Temporal lobe (tissue), 4 donors: ENCODE measurements at places on chromosomes 6 and 20. TPM values are rescaled to one million over a fixed set of nuclear protein-coding genes. Genes with fewer than 3 reads are reported as not detected.

Gene TUBB1
- 0.49 TPM for total RNA-seq

Gene RIN2
- 9.3 TPM for total RNA-seq

Gene KHDRBS2
- 55.8 TPM for total RNA-seq

Gene PCSK2
- 11.6 TPM for total RNA-seq

Gene OR2J3
- not detected for total RNA-seq

Gene PRRT1
- total RNA-seq, result 0.74 TPM

Gene CLPSL1
- not detected for total RNA-seq

Gene ATRN
- total RNA-seq, result 58.3 TPM

Gene NOTCH4
- total RNA-seq, result 4.4 TPM

Gene FAM83C
- total RNA-seq, result not detected

Gene FAM135A
- 89.0 TPM for total RNA-seq

Gene IL17F
- total RNA-seq, result 0.25 TPM

Gene CD109
- 3.0 TPM for total RNA-seq

Gene AVP
- not detected for total RNA-seq

Gene LKAAEAR1
- total RNA-seq, result 0.74 TPM

Gene TSPYL1
- 96.6 TPM for total RNA-seq

Gene BMP7
- 9.6 TPM for total RNA-seq

Gene FUT9
- 107 TPM for total RNA-seq

Gene PKIB
- total RNA-seq, result 2.0 TPM

Gene HLA-DQB2
- total RNA-seq, result not detected

Gene ENTPD6
- 36.6 TPM for total RNA-seq

Gene RSPO3
- 34.4 TPM for total RNA-seq

Gene LRFN2
- 17.9 TPM for total RNA-seq

Gene MICB
- total RNA-seq, result 0.25 TPM

Gene NR2E1
- 10.8 TPM for total RNA-seq

Gene OXT
- not detected for total RNA-seq

Gene RIPOR3
- total RNA-seq, result 0.98 TPM

Gene UNC5CL
- total RNA-seq, result 0.25 TPM

Gene CRIP3
- total RNA-seq, result 3.0 TPM

Gene CHRNA4
- 22.4 TPM for total RNA-seq

Gene DNAH8
- total RNA-seq, result under 0.01 TPM

Gene PAX1
- total RNA-seq, result not detected

Gene PPP1R3G
- 1.5 TPM for total RNA-seq

Gene HLA-DRA
- 2.2 TPM for total RNA-seq

Gene MEP1A
- under 0.01 TPM for total RNA-seq

Gene TRIM10
- 0.25 TPM for total RNA-seq

Gene MCCD1
- total RNA-seq, result not detected

Gene CTCFL
- total RNA-seq, result not detected

Gene GUCA1A
- 1.2 TPM for total RNA-seq

Gene ADGB
- 0.25 TPM for total RNA-seq

Gene TREM2
- 3.0 TPM for total RNA-seq
